ENCODE measurements at places on chromosomes 1 and 21.

- DNase-seq: no peak
These were observed 364.1 kb downstream of the HHAT start for GRCh38 chr1:210692796-210693195.

DNA sequence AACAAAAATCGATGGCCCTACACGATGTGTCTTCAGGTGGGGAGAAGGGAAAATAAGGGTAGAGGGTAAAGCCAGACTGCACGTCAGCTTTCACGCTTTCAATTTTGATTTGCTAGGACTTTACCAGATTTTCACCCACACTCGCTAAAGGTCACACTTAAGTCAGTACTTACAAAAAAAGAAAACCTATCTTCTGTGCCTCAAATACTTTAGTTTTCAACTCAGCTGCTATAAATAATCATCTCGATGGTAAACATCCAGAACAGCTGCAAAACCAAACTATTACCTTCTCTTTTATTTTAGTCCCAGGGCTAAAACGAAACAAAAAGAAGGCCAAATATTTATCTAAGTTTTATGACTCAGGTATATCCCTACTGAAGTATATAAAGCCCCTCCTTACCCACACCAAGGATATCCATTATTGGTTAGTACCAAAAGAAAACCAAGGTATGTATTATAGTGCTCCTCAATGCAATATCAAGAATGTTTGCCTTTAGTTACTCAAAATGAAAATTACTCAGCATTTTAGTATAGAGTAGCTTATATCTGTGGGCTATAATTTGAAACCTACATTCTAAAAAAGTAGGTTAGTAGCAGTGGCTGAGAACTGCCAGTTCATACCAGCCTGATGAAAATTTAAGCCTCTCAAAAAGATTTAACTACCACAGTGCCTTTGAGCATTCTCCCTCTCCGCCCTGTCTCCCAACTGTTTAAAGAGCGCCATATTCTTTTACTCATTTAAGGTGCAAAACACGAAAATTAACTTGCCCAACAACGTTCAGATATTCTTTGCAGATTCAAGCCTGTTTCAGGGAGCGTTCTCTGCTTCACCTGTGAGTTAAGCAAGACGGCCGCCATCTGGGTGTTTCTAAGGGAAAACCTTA, 1.5 kb downstream of the CSDE1 start:
- no peak for DNase-seq

- DNase-seq: no peak
These were observed 334.3 kb upstream of the ADAMTS5 start for GRCh38 chr21:27301220-27301619.

DNA sequence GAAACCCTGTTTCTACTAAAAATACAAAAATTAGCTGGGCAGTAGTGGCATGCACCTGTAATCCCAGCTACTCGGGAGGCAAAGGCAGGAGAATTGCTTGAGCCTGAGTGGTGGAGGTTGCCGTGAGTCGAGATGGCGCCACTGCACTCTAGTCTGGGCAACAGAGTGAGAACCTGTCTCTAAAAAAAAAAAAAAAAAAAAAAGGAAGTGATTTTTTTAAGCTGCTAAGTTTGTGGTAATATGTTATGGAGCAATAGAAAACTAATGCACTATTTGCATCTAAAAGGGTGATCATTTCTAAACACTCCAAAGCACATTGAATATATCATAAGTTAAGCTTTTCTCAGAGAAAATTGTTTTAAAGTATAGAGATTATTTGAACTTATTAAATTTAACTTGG, 244.8 kb upstream of the SPAG17 start:
- DNase-seq: no peak

- no peak for DNase-seq
These were observed 61.8 kb downstream of the RASAL2 start for GRCh38 chr1:178155481-178156255.

DNA sequence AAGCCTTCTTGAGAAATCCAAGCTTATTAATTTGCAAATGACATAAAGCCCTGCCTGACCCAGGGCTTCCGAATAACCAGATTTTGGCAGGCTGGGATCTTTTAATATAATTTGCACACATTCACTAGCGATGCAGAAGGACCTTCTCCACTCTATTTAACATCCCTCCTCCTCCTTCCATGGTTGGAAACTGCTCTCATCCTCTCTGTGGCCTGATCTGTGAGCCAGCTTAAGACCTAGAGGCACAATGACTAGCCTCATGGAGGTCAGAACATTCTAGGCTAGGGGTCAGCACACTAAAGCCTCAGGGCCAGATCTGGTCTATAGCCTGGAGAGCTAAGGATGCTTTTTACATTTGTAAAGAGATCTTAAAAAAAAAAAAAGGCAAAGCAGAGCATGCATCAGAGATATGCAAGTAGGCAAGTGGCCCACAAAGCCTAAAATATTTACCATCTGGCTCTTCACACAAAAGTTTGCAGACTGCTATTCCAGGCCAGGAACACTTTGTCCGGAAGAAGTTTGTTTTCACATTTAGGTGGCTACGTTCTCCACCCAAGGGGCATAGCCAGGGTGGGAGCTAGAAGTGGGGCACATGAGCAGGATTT, 138.2 kb upstream of the HMGB4 start:
- DNase-seq: no peak

DNA sequence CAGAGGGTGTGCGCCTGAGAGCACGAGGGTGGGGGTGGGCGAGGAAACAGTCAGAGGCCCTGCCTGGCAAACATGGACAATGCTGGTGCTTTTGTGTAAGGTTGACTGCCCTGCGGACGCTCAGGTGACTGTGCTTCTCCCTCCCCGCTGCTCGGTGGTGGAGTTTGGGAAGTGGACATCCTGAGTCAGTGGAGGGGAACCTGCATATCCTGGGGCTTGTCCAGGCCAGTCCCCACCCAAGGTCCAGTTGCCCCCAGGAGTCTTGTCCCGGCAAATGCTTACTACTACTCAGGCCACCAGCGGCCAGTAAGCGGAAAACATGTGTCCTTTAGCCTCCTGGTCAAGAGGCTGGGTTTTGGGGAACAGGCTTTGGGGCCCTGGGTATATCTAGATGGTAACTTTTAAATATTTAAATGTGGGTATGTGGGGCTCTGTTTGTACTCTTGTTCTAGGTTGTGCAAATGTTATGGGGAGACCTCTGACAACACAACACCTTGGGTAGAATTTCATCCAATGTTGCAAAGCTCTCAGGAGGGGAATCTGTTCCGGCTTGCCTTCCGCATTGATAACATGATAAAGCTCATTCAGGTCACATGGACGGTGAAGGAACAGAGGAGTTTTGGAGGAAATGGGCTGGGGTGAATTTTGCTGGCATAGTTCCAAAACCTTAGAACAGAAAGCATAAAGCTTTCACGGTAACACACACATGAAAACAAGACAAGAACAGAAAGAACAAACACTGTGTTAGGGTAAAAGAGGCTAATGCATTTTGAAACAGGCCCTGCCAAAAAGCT, 364.9 kb downstream of the PRDM2 start:
- DNase-seq: no peak

GRCh38 chr21:14259747-14260146, 43.8 kb downstream of the RBM11 start:
- DNase-seq: peak; percentile 44

DNA sequence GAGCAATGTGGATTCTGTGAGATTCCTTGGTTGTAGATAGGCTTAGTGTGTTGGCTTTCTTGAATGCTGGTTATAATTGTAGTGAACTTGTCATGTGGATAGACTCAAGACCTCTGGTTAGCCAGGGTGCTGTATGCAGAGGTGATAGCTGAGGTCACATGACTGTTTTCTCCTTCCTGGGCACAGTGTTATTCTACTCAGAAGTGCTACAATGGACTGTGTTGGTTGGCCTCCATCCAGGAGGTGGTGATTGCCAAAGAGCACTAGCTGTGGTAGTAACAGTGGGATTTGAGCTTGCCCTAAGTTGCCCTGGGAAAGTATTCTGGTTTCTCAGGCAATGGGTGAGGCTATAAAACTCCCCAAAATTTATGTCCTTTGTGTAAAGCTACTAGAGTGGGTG, 71.6 kb downstream of the SH3BGR start:
- no peak for DNase-seq

DNA sequence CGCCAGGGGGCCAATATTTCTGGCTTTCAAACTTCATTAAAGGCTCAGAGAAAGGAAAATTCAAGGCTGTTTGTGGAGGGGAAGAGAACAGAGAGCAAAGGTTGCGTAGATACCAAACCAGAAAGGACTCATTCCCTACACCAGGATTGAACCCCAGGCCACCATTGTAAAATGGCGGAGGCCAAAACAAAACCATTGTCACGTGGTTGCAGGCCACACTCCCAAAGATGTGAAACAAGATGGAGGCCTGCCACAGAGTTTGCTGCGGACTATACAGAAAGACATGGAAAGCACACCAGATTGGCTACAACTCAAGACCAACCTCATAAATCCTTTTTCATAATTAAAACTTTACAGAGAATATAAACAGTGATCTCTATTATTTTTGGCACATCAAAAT, 116.5 kb downstream of the KCNK1 start:
- no peak for DNase-seq

DNA sequence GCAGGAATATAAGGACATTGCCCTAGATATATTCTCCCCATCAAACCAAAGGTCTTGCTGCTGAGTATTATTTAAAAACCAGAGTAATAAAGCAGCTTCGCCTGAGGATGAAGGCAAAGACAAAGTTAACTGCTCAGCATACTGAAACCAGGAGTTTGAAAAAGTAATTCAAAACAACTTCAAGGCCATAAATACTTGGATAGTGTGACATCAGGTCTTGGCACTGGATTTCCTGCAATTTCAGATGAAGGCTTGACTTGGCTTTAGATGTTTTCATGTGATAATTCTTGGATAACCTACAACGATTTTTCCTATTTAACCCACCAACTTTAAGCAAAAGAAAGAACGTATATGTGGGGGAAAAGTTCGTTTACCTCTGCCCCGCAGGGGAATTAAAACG, 10.6 kb downstream of the SOD1 start:
- DNase-seq: no peak

- peak; percentile 61 for DNase-seq
These were observed 3.8 kb downstream of the FBXO2 start for GRCh38 chr1:11650331-11650991.

GRCh38 chr21:18252256-18252655, 7.6 kb downstream of the CHODL start:
- no peak for DNase-seq

DNA sequence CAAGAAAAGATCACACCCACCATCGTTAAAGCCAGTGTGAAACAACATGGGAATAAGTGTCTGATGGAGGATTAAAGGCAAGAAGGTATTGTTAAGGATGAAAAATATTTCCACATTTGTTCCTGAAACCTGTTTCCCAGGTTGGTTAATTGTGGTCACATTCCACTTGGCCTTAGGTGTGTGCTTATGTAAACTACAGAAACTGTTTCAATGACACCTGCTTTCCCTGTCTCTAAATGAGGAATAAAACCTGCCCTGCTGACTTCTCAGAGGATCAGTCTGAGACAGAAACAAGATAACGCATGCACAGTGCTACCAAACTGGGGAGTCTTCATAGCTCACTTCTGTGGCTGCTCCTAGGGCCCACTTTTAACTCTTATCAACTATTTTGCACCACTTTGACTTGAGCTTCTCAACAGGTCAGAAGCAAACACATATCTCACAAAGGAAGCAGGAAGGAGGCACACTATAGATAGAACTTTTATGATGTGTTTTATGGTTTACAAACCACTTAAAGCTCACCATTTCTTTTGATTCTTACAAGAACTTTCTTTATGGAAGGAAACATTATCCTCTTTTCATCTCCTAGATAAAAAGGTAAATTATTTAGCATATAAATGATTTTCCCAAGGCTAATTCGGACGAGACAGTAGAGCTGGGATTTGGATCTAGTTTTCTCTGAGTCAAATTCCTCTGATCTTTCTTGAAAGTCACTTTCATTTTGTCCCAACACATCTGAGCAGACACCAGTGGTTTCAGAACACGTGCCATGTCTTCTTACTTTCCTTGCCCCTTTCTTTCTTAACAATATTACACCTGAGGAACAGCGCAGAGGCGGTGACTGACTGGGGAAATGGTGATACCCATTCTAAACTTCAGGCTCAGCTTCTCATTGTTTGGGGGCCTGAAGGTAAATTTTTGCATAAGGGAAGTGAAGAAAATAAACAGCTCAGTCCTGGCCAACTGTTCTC, 33.4 kb downstream of the CYP2J2 start:
- DNase-seq: no peak

- DNase-seq: no peak
These were observed 5.8 kb upstream of the LCE6A start for GRCh38 chr1:152836870-152837269.
